AG20443 (cell line): ENCODE measurements at places on chromosomes 12 and 14.

- peak; percentile 51 for DNase-seq
Observed at GRCh38 chr14:58882577-58883018, 244.8 kb downstream of the DACT1 start.

DNA sequence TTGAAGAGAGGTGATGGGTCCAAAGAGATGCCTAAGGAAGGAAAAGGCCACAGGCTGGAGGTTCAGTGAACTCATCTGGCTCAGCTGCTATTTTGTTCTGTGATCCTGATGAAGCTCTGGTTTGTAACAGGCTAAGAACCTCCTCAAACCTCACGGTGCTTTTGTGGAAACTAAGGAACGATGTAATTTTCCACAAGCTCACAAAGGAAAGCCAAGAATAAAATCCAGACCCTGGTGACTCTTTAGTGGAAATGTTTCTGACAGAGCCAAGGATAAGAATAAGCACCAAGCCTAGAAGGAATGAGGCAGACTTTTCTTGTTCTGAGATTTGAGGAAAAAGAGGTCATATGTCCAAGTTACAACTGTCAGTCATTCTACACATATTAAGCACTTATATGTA, 93.6 kb downstream of the SLC24A4 start:
- DNase-seq, result no peak

DNA sequence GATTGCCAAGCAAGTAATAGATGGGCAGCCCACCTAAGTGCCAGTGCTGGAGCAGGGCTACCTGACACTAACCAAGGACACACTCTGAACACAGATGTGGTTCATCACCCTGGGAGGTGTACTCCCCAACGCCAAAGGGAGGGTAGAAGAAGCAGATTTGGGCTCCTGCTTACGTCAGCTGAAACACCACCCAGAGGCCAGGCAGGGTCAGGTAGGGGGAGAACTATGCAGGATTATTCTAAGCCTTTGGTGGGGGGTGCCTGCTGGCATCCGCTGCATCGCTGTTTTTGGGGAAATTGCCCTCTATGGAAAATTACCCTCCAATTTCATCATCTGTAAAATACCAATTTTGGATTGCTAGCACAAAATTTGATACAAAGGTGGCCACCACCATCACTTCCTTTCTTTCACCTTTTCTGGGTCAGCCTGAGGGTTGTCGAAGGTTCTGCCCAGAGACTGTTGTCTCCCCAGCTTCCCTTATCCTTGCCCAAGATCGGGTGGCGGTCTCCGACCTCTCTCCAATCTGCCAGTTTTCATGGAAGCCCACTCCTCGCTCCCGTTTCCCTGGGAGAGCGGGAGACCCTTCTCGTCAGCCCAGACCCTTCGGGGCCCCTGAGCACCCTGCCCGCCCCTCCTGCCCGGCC, 535 bp downstream of the BIN2 start:
- no peak for DNase-seq

- DNase-seq, result no peak
Observed at GRCh38 chr14:26709019-26709418, 111.2 kb upstream of the NOVA1 start.

DNA sequence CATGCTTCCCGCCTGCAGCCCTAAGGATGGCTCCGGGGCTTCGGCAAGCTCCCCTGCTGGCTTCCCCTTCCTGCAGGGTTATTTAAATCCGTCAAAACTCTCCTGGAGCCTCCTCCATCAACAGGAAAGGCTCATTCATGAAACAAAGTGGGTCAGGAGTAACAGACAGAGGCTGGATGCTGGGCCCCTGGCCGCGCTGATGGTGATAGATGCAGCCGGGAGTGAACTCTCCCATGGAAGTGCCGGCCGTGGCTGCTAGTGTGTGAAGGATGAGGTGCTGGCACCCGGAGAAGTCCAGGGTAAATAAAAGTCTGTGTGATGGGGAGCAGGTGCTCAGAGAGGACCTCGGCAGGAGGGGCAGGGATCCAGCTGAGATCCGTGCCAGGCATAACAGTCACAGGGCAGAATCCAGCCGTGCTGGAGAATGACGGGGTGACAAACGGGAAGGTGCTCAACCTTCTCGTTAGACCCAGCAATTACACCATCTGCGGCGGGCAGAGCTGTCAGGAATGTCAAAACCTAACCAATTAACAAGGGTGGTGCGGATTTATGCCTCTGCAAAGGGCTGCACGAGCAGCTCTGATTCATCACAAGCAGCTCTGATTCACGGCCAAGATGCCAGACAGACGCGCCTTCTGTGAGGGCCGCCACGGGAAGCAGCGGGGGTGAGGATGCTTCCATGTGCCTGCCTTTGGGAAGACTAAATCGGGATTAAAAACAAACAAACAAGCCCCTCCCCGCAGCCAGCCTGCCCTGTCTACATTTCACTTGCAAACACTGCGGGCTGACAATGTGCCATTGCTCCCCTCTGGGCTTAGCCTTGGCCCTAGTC, 55.6 kb downstream of the SYNE3 start:
- DNase-seq, result peak; percentile 93

- DNase-seq, result peak; percentile 76
Observed at GRCh38 chr14:54776361-54777001, 126.1 kb downstream of the GCH1 start.
